ENCODE measurements at places on chromosomes 1 and 21.
A peak's percentile ranks its signal among the peaks of the same experiment; 100 is the strongest.

DNA sequence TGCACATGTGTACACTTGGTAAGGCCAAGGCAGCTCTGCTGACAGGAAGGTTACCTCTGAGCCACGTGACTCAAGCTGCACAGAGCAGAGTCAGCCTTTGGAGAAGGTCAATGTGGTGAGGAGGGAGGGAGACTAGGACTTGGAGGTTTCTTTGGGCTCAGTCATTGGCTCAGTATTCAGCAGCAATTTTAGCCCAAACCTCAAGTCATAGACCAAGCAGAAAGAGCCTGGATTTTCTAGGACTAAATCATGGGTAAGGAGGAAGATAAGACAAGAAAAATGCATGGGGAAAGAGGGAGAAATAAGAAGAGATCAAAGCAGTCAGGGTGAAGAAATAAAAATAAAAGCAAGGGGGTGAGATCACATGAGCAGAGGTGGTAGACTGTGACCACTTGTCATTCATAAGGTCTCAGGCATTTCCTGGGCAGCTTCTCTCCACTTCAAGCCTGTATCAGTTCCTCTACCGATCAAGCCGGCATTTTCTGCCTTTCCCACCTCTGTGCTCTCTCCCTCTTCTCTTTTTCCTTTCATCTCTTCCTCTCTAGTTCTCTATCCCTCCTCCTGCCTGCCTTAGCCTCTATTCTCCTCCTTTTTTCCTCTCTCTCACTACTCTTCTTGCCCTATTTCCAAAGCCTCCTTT lies 51.7 kb upstream of the DUSP10 start:
- no peak for DNase-seq

GRCh38 chr1:53316766-53317581 lies 10.9 kb downstream of the LRP8 start:
- no peak for DNase-seq

GRCh38 chr1:5601516-5601915 lies 390.7 kb downstream of the NPHP4 start:
- DNase-seq: no peak

- DNase-seq: peak; percentile 97
Measured at GRCh38 chr1:206579747-206580437, 32.4 kb downstream of the EIF2D start.

- DNase-seq: no peak
Measured at GRCh38 chr21:46606427-46606813, 1.5 kb upstream of the S100B start.
